NCI-H446 treated with DMSO at 0.1 percent for 48 hours (cell line): ENCODE measurements at places on chromosomes 1 and 21.
A peak's percentile ranks its signal among the peaks of the same experiment; 100 is the strongest.

DNA sequence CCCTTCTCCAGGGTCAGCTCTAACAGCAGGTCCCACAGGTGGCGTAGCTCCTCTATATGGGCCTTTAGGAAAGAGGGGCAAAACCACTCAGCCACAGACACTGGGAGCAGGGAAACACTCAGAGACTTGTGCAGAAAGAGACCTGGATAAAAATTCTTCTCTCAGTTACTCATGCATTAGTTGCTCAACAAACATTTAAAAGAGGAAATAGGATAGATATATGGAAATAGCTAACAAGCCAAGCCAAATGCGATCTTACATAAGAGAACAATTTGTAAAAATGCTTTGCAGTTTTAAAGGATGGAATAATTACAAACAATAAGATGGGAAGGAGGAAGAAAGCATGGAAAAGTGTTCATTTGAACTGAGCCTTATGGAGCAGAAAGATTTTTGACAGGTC, 4.9 kb downstream of the SPTA1 start:
- no peak for DNase-seq

DNA sequence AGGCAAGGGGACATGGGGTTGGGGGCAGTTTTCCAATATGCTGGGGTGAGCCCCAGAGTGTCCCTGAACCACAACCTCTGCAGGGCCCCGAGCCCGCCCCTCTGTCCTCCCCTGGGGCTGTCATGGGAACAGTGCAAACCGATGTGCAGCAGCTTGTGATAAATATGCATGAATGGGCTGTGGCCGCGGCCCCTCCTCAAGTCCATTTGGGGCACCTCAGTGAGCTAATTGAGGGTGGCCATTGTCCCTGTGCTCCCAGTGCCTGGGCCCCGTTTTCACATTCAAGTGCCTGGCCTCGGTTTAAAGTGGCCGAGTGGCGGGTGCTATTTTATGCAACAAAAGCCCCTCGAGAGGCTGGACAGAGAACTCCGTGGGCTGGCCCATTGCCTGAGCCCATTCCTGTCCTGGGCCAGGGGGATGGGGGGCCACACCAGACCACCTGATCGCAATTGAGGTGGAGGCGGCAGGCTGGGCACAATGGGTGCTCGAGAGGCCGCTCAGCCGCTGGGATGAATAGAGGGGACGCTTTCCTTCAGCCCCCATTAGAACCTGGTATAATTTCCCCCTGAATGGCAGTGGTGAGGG, 193.7 kb downstream of the FOXD2 start:
- DNase-seq: no peak

GRCh38 chr21:27564684-27565301, 597.9 kb upstream of the ADAMTS5 start:
- DNase-seq: peak; percentile 49

- DNase-seq: peak; percentile 43
Measured at GRCh38 chr1:78274814-78275213, 216.0 kb upstream of the PTGFR start.

DNA sequence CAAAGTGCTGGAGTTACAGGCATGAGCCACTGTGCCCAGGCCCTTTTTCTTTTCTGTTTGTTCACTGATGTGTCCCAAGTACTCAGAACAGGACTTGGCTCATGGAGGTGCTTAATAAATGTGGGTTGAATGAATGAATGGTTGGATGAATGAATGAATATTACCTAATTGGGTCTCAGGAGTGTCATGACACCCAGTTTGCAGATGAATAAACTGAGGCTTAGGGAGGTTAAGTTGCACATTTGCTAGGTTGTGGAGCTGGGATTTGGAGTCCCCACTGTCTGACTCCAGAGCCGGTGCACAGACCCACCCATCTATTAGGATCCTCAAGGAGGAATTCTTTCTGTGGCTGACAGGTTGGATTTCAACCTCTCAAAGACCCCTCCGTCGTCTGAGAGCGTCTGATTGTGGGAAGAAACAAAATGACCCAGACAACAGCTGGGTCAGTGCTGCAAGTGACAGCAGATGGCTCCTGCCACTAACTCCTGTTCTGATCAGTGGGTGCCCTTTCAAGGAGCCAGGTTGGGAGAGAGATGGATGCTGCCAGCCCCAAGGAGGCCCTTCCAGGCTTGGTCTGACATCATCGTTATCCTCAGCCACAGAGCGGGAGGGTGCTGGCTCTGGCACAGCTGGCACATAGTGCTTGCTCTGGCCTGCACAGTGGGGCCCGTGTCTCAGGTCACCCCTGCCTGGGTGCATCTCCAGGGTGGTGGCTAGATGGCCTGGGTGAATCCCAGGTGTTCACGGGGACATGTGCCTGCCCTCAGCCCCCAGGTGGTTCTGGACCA, 24.2 kb downstream of the ARHGEF10L start:
- peak; percentile 42 for DNase-seq

DNA sequence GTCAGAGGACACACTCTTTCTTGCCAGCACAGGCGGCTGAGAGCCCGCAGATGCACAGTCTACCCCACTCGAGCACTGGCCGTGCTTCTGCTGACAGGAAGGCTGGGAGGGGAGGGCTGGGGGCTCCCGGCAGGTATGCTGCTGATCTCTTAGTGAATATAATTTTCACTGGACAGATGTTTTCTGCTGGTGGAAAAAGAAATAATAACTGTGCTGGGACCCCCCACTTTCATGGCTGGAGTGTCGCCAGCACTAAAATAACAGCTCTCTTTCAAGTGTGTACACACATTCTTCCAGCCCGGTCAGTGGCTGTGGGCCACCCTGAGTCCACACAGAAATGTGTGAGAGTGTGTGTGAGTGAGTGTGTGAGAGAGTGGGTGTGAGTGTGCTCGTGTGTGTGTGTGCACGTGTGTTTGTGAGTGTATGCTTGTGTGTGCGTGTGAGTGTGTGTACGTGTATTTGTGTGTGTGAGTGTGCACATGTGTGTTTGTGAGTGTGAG, 167.7 kb upstream of the USP24 start:
- DNase-seq: no peak

GRCh38 chr1:152970495-152970894, at the start of gene SPRR4:
Gene SPRR4, plus strand, starts transcription at chr1:152970648. Its CDS starts 1,243 bp downstream, at chr1:152971891.
- DNase-seq: no peak
